GOT3 (cell line): ENCODE measurements at places on chromosomes 6 and 20.

- no peak for DNase-seq
Measured at GRCh38 chr6:22666586-22666985, 97.2 kb downstream of the HDGFL1 start.

GRCh38 chr6:28633445-28634215 is 107.9 kb downstream of the GPX5 start:
- DNase-seq: no peak

DNA sequence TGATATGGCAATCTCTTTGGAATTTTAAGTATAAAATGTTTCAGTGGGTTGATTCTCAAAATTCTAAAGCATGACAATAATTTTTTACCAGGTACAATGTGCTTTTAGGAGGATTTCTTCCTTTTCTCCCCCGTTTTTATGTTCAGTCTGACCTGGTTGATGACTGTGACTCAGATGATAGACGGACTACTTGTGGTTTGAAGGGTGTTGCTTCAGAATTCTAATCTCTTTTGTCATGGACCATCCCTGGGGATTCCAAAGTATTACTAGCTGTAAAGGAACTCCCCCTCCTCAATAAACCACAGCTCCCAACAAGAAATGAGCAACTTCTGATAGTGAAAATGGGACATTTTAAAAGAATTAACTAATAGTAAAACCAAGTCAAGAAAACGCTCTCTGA is 34.9 kb upstream of the TNFAIP3 start:
- DNase-seq: no peak

GRCh38 chr6:142907544-142907943 is 37.4 kb downstream of the HIVEP2 start:
- no peak for DNase-seq

DNA sequence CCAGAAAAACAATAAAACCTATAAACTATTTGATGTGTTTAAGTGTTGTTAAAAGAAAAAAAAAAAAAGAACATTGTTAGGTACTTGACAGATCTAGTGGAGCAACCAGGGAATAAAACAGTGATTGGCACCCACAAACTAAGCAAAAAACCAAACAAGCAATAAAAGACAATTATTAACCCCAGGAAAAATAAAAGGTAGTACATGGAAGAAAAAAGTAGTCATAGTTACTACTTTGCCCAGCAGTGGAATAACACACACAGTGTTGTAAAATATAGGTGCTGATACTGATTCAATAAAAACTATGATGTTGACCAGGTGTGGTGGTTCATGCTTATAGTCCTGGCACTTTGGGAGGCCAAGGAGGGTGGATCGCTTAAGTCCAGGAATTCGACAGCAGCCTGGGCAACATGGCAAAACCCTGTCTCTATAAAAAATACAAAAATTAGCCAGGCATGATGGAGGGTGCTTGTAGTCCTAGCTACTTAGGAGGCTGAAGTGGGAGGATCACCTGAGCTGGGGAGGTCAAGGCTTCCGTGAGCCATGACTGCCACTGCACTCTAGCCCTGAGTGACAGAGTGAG is 43.9 kb downstream of the PIGU start:
- DNase-seq: no peak

DNA sequence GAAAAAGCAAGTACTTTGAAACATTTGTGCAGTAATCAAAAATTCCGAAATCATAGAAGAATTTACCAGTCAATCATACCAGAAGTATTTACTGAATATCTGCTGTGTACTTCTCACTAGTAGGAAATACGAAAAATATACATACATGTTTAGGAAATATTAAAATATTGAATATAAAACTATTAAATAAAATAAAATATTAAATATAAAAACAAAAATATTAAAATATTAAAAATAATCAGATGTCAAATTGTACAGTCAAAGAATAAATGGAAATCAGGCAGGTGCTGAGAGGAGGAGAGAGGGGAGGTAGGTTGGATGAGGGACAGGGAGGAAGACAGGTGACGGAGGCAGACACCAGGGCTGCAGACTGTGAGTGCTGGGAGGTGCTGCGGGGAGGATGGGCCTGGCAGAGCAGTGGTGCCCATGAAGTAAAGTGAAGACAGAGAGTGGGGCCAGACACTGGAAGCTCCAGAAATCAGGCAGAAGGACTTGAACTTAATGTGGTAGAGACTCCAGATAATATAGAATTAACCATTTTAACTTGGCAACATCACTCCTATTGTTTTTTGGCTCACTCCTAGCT is 55.9 kb downstream of the PRKN start:
- no peak for DNase-seq

DNA sequence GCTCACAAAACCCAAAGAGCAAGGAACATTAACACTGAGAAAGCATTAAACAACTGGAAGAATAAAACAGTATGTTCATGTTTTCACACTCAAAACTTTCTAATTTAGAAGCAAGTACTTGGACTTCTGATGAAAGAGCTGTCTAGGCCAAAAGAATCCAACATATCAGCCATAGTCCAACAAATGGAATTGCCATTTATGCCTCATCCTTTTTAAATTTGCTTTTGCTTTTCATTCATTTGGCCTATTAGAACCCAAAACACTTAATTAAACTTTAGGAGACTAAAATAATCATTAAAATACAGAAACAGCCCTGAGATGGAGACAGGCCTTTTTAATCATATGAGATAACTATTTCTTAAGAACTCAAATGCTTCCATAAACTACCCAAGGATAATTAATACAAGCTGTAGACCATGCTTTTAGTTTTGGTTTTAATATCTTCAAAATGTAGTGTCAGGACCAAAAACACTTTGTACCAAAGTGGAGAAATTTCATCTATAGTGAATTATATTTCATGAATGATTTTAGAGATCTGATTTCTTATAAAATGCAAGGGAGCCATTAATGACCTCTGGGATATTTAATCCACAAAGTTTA is 166.5 kb downstream of the KIF6 start:
- no peak for DNase-seq

GRCh38 chr6:116278854-116279231 is 887 bp downstream of the TSPYL1 start:
- DNase-seq: no peak

DNA sequence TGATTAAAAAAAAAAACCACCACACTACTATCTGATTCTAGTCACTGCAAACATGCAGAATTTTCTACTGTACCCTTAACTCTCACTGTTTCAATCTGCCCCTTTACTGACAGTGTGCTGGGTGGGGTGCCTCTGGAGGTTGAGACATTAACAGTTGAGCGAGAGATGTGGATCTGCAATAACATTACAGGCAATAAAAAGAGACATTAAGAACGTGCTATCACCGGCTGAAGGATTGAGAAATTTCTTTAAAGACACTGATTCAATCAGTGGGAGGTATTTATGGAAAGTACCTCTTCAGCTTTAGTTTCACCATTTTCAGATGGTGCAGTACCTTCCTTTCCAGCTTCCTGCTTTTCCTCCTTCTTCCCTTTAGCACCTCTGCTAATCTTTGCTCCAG is 32.5 kb downstream of the HMGN3 start:
- no peak for DNase-seq
